Endothelial cell (in vitro differentiated cells): ENCODE measurements at places on chromosomes 2 and 18. TPM values are rescaled to one million over a fixed set of nuclear protein-coding genes. Genes with fewer than 3 reads are reported as not detected.

Gene IL36A
- total RNA-seq: not detected

Gene PROM2
- 0.62 TPM for total RNA-seq

- peak; percentile 24 for DNase-seq
Observed at GRCh38 chr2:190408538-190409271, 550 bp downstream of the MFSD6 start.

Gene ATG9A
- 48.5 TPM for total RNA-seq

DNA sequence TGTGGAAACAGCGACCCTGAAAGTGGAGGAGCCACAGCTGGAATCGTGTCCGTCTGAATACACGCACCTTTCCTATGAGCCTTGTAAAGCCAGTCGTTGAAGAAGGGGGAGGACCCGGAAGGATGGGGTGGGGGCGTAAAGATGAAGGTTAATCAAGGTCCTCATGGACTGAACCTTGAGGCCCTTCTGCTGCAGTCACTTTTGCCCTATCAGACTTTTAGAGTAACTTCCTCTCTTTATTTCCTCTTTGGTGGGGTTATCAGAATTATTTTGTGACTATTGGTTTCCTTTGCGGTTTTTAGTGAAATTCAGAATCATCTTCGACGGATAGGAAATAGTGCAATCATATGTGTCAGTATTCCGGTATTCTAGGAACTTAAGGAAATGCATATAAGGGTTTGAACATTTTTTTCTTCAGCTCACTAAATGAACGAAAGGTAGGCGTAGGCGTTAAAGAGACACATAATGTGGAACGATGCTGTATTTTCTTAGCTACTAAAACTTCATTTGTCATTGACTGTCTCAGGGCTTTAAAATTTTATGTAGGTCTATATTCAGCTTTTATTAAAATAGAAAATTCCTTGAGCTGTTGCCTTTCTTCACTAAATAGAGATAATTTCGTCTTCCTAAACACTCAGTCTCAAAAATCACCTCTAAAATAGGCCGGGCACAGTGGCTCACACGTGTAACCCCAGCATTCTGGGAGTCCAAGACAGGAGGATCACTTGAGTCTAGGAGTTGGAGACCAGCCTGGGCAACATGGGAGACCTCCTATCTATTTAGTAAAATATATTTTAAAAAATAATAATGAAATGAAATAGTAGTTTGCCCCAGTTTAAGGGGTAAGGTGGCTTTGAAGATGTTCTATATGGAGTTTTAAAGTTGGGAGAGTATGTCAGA is 1.4 kb upstream of the YES1 start:
- no peak for DNase-seq

Gene TM4SF20
- total RNA-seq: not detected

- peak; percentile 78 for DNase-seq
Observed at GRCh38 chr2:235766278-235766677, 272.4 kb downstream of the AGAP1 start.

DNA sequence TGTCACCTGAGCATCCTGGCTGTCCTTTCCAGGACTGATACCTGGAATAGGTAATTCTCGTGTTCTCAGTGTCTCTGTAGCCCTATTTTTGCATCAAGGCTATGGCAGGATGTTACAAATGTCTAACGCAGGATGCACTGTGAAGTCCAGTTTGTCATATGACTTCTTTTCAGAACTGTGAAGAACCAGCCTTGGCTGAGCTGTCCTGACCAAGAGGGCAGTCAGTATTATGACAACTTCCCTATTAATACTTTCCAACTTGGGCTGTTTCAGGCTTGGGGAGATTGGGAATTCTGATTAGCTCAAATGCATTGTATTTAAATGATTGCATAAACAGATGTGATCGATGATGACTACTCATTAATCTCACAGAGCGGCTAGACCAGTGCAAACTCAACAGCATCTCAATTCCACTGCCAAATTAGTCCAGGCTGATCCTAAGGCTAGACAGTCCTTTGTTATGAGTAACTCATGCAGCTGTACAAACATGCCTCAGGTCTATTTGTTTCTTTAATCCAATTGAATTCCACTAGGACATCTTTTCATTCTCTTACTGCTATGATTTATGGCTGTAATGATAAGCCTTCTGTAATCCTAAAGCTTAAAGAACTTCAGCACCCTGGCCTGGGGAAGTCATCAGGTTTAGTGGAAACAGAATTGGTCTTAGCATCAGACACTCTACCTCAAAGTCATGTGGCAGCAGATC is 331.6 kb downstream of the KCNS3 start:
- DNase-seq: no peak

- no peak for DNase-seq
Observed at GRCh38 chr2:95285542-95285932, 11.3 kb downstream of the PROM2 start.

DNA sequence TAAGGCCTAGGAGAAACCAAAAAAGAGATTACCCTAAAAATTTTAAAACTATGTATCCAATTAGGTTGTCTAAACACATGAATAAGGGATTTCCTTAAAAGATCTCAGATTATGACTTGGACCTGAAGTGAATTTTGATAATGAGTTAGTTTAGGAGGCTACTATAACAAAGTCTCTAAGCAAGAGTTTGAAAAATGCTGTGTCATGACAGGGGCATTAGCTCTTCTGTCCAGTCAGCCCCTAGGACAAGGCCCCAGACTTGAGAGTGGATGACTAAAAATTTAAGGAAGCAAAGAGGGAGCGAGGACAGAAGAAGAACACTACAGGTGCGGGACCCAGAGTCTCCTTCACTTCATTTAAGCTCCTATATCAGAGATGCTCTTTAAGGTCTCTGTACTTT is 135.9 kb downstream of the DTNB start:
- DNase-seq: no peak

GRCh38 chr2:210460322-210461227 is 16.0 kb downstream of the LANCL1 start:
- no peak for DNase-seq

DNA sequence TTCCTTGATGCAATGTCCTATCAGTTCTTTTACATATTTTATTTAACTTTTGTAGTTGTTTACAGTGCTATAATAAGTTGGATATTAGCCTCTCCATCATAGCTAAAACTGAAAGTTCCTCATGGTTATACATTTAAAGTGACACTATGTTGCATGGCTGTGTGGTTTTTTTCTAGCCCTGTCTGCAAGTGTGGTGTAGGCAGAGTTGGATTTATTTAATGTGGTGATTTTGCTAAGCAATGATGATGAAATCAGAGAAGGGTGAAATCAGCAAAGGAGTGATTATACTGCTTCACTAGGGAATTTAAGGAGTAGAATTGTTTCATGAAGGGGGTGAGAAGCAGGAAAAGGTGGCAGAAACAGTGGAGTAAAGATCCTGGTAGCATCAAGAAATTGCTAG is 18.3 kb upstream of the ENOSF1 start:
- no peak for DNase-seq

Gene NOL4
- total RNA-seq: 0.67 TPM
